ENCODE measurements at places on chromosomes 2 and 18.

DNA sequence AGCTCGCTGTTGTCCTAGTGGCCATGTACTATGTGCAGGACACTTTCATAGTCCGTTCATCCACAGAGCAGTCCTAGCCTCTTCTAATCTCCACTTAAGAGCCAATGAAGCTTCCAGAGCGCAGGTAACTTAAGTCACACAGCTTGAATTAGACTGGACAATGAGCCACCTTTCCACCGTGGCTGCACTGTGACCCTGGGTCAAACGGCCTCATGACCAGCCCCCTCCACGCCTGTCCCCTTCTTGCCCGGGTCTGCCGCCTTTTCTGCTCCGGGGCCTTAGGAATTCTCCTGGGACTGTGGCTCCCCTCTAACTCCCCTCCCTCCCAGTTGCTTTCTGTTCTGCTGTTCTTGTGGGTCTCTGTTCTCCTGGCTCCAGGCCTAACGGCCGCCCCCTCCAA is 8.4 kb upstream of the PRKCE start:
- DNase-seq: no peak

DNA sequence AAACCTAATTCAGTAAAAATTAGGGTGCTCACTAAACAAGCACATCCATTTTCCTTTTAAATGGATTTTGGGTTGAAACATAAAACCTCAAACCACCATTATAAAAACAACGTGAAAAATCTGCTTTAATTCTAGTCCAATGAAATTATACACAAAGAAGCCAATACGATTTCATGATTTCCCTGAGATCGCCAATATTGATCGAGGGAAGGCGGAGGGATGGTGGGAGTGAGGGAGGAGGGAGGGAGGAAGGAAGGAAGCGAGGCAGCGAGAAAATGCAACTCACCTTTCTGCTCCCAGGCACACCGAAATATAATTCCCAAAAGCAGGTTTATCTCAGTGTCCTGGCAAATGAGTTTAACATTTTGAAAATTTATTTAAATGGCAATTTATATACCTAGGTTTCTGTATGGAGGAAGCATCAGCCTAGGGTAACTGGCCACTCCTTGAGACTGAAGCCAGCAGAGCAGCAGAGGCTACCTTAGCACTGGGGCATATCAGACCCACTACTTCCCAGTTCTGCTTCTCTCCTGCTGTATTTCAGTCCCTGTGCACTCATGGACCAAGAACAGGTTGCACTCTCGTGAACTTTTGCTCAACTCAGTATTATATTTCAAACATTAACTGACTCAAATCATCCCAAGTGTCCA is 2.3 kb upstream of the ONECUT2 start:
- DNase-seq: no peak

- DNase-seq: no peak
Measured at GRCh38 chr2:85695691-85696668, 1.8 kb downstream of the GNLY start.

- peak; percentile 13 for DNase-seq
Measured at GRCh38 chr2:216849987-216850386, 9.9 kb downstream of the TNP1 start.

- no peak for DNase-seq
Measured at GRCh38 chr2:11212645-11213044, 57.4 kb downstream of the SLC66A3 start.

GRCh38 chr2:239012228-239012627 is 164.3 kb downstream of the TWIST2 start:
- DNase-seq: no peak

GRCh38 chr2:9249020-9249800 is 42.6 kb downstream of the ASAP2 start:
- DNase-seq: no peak

DNA sequence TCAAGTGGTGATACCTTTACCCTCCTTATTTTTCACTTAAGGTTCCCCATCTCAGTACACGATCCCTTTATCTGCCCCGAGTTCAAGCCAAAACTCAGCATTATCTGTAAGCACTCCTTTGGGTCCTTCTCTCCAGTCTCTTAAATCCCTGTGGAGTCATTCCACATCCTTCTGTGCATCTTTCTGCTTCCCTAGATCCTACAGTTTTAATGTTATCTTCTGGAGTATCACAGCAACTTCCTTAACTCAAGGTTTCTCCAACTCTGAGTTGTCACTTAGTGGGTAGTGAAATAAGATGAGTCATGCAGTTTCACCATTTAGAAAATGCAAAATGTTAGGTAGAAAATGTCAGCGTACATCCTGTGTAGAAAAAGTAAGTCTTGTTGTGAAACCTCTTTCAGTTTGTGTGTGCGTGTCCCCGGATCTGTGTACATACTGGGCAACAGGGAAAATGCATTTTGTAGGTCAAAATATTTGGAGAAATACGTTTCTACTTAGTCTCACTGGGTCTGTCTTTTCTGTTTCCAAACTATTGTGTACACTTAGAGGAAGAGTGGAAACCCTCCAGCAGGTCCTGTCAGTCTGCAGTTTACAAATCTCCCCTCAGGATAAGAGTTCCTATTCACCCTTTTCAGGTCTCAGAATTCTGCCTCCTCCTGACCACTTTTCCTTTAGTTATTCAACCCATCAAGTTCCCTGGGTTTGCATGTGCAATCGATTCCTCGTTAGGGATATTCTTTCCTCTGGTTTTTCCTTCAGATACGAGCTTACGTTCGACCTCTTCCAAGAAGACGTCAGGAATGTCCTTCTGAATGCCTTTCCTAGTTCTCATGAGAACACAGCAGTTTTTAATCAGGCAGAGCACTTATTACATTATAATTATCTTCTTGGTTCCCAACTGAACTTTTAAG is 154.8 kb downstream of the TGIF1 start:
- DNase-seq: no peak

DNA sequence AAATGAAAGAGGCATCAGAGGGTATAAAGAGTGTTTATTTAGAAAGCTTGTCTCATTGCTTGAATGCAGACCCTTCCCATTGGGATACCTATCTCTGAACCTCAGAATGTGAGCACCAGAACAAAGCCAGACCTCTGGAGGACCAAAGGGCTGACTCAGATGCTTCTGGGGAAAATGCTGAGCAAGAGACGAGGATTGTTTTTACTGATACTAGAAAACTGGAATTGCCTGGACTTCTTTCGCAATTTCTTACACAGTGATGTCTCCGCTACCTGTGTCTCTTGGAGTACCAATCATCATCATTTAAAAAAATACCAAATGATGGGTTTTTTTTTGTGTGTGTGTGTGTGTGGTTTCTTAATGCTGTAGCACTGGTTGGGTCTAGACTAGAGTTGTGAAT is 55.6 kb upstream of the CCDC85A start:
- DNase-seq: no peak

GRCh38 chr2:228699888-228700287 is 518.4 kb upstream of the SPHKAP start:
- no peak for DNase-seq

All from stimulated activated CD8-positive, alpha-beta memory T cell treated with anti-CD3 and anti-CD28 coated beads, Interleukin-15, amount 100 ng/mL, for 48 hours (primary cell).